Hypothalamus (tissue), 51 donors: ENCODE measurements at places on chromosomes 1 and 21.

DNA sequence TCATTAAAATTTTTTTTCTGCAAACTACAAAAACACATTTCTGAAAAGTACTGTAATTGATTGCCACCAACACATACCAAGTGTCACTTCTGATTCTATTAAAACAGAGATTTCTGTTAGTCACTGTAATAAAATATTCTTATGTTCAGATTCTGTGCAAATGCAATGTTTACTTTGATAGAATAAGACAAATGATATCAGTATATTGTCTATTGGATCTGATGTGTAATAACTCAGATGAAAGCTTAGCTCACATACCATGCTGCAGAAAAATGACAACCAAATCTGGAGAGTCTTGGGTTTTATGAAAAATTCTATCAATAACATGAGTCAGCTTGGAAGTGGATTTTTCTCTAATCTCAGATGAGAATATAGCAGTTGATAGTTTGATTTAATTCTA lies 963.8 kb upstream of the B3GALT2 start:
- DNase-seq = no peak

- no peak for DNase-seq
These were observed 67.2 kb downstream of the TTLL7 start for GRCh38 chr1:83931658-83932253.

GRCh38 chr1:240766831-240767230 lies 154.9 kb upstream of the GREM2 start:
- no peak for DNase-seq

GRCh38 chr1:33178836-33179439 lies 2.9 kb downstream of the TRIM62 start:
- DNase-seq = no peak

GRCh38 chr1:6073480-6074053 lies 27.9 kb downstream of the KCNAB2 start:
- DNase-seq = no peak

GRCh38 chr1:199009447-199009846 lies 370.6 kb downstream of the PTPRC start:
- DNase-seq = no peak

DNA sequence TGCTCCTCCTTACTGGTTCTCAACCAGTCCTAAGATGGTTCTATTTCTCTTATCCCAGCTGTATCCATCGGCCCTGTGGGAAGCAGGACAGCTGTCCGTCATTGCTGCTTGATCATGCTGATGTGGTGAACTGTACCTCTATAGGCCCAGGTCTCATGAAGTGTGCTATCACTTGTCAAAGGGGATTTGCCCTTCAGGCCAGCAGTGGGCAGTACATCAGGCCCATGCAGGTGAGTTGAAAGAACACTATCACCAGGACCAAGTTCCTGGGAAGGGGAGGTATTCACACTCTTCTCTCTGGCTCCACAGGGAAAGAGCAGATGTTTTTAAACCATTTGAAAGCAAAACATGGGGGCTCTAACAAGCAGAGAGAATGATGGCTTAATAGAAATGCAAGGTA lies 302.6 kb downstream of the PAPPA2 start:
- DNase-seq = no peak

DNA sequence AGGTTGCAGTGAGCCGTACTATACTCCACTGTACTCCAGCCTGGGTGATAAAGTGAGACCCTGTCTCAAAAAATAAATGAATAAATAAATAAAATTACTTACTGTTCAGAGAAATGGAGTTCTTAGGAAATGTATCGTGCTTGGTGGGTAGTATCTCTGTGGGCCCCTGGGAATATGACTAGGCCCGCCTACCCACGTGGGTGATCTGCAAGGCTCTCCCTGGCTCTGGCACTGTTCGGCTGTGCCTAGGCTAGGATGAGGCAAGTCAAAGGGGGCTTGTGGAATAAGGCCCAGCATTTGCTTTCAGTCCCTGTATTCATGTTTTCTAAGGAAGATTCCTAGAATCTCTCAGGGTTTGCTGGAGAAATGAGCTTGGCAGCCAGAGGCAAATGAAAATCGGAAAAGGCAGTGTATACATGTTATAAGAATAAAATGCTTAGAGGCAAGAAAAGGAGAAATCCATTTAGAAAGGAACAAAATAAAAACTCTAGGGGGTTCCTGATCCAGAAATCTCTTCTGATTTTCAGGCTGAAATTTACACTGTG lies 4.5 kb upstream of the CSRP1 start:
- DNase-seq = no peak
